ENCODE measurements at places on chromosomes 2 and 18. TPM values are rescaled to one million over a fixed set of nuclear protein-coding genes. Genes with fewer than 3 reads are reported as not detected.
A peak's percentile ranks its signal among the peaks of the same experiment; 100 is the strongest.

Gene NPHP1
- total RNA-seq, result 3.1 TPM

Gene NCKAP5
- total RNA-seq, result not detected

GRCh38 chr2:7666596-7667259, 749.5 kb downstream of the RNF144A start:
- H3K27ac ChIP-seq, result no peak overlapping the region

GRCh38 chr2:199278099-199278498, 179.6 kb downstream of the SATB2 start:
- no peak overlapping the region for H3K27ac ChIP-seq
- peaks cover 6% of the 10 kb centered on the region for H3K4me1 ChIP-seq
- H3K36me3 ChIP-seq, result peaks cover 12% of the 10 kb centered on the region
- H3K27me3 ChIP-seq, result no peaks in the 10 kb centered on the region
- H3K4me3 ChIP-seq, result no peak overlapping the region
- DNase-seq, result peak; percentile 9

DNA sequence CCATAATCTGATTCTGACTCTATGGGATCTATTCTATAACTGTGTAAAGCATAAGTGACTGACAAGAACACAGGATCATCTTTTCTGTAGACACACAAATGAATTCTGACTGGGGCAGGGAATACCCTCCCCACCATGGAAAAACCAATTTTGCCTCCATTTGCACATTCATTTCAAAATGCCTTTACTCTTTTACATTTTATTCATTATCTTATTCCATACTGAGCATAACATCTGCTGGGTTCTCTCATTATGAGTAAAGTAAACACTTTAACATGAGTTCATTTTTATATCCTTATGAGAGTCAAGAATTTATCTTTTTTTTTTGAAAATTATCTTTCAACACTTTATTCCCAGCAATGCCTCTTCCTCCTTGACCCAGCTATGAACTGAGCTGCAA, 163.5 kb downstream of the RNF152 start:
- no peaks in the 10 kb centered on the region for H3K36me3 ChIP-seq
- no peak for DNase-seq
- H3K4me3 ChIP-seq, result no peak overlapping the region

- no peaks in the 10 kb centered on the region for H3K27me3 ChIP-seq
- no peak overlapping the region for H3K27ac ChIP-seq
- DNase-seq, result peak; percentile 23
- H3K36me3 ChIP-seq, result peaks cover 64% of the 10 kb centered on the region
Observed at GRCh38 chr2:230794497-230794896, 70.2 kb upstream of the ITM2C start.

Gene TNS1
- total RNA-seq, result 3.3 TPM

- H3K27ac ChIP-seq, result no peak overlapping the region
- DNase-seq, result no peak
- H3K36me3 ChIP-seq, result peaks cover 13% of the 10 kb centered on the region
- no peak overlapping the region for H3K4me3 ChIP-seq
Observed at GRCh38 chr18:46060359-46060841, 11.7 kb downstream of the PSTPIP2 start.

DNA sequence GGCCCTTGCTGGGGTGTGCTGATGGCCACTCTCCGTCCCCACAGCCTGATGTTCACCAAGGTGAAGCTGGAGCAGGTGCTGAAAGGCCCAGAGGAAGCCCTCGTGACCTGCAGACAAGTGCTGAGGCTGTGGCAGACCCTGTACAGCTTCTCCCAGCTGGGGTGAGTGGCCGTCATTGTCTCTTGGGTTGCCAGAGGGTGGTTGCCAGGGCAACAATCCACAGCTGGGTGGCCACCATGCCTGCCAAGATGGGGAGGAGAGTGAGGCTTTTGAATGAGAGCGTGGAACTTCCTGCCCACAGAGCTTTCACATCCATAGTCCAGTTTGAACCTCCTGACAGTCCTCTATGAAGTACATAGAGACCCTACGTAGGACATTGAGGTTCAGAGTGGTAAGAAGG, 108.8 kb downstream of the STPG4 start:
- peaks cover 37% of the 10 kb centered on the region for H3K4me1 ChIP-seq
- H3K4me3 ChIP-seq, result no peak overlapping the region
- peaks cover 39% of the 10 kb centered on the region for H3K36me3 ChIP-seq
- no peaks in the 10 kb centered on the region for H3K27me3 ChIP-seq

Gene C2orf15
- total RNA-seq, result 0.74 TPM

DNA sequence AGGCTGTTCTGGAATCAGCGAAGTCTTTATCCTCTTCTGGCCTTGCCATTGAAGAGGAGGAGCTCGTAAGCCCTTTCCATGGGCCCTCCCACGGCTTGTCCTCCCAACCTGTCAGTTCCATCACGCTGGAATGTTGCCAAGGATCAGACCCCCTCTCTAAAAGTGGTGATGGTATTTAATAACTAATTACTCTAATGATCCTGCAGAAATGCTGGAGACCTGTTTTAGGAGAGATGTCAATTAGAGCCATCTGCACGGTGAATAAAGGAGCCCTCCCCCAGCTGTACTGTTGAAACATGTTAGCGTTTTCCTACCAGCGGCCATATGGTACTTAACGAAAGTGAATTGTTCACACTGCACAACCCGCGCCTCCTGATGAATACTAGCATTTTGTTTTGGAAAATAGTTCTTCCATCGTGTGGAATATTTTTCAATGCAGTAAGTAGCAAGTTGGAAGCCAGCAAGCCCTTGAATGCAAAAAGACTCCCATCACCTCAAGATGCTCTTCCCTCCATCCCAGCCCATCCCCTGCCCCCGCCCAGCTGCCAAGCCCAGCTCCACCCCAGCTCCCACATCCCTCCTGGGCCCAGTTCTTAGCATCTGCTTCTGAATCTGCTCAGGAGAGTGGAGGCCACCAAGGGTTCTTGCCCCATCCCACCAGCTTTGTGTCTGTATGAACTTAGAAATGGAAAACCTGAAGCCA, 145.4 kb downstream of the KLHL29 start:
- peaks cover 16% of the 10 kb centered on the region for H3K4me1 ChIP-seq
- no peaks in the 10 kb centered on the region for H3K27me3 ChIP-seq
- no peak overlapping the region for H3K4me3 ChIP-seq
- H3K27ac ChIP-seq, result no peak overlapping the region
- DNase-seq, result no peak

GRCh38 chr18:35045121-35045520, 3.9 kb downstream of the MAPRE2 start:
- H3K4me1 ChIP-seq, result peaks cover 16% of the 10 kb centered on the region
- H3K36me3 ChIP-seq, result no peaks in the 10 kb centered on the region
- H3K27ac ChIP-seq, result no peak overlapping the region
- H3K4me3 ChIP-seq, result no peak overlapping the region

Gene LYPD6
- 3.2 TPM for total RNA-seq

Gene FARSB
- 44.8 TPM for total RNA-seq

Gene MAL
- total RNA-seq, result not detected

DNA sequence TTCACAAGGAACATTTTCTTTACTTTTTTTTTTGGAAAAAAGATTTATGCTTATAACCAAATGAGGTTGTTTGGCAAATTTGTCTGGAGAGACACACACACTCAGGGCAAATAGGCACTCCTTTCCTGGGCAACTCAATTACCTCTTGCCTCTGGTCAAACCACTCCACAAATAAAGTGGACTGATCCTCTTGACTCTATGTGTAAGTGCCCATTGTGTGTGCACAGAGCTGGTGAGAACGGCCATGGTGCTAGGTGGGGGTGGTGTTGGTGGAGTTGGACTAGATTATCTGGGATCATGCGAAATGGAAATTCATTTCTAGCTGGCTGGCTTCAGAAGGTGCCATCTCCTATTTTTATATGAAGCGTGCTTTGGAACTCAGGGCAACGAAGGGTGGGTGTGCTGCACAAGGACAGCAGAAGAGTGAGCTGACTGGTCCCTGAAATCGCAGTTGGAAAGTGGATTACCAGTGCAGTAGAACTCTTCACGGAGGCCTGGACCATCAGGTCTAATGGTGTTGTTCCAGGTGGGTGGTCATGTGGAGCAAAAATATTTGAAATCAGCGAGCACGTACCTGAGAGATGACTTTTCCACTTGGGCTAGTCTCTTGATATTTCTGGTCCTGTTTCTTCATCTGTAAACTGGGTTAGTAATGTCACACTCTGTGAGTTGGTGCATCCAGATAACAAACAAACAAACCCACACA, 149.9 kb downstream of the RPIA start:
- no peak overlapping the region for H3K27ac ChIP-seq
- H3K4me1 ChIP-seq, result no peaks in the 10 kb centered on the region
- no peaks in the 10 kb centered on the region for H3K36me3 ChIP-seq
- peaks cover 85% of the 10 kb centered on the region for H3K27me3 ChIP-seq

DNA sequence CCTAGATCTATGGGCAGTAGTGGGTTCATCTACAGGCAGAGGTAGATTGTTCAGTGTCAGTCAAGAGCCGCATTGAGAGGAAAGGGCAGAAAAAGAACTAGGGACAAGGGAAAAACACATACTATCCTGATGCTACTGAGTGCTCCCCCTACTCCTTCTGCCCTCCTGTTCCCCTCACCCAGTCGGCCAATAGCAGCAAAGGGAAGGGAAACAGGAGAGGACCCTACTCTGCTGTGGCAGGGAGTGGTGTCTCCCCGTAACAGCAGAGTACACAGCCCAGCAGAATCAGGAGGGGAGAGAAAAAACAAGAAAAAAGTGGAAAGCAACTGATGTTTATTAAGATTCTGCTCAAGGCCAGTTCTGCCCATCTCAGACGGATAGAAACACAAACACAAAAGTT, 136.1 kb upstream of the CCDC150 start:
- H3K4me3 ChIP-seq, result no peak overlapping the region
- DNase-seq, result no peak
- H3K4me1 ChIP-seq, result peaks cover 6% of the 10 kb centered on the region
- H3K36me3 ChIP-seq, result no peaks in the 10 kb centered on the region
- H3K27ac ChIP-seq, result no peak overlapping the region

DNA sequence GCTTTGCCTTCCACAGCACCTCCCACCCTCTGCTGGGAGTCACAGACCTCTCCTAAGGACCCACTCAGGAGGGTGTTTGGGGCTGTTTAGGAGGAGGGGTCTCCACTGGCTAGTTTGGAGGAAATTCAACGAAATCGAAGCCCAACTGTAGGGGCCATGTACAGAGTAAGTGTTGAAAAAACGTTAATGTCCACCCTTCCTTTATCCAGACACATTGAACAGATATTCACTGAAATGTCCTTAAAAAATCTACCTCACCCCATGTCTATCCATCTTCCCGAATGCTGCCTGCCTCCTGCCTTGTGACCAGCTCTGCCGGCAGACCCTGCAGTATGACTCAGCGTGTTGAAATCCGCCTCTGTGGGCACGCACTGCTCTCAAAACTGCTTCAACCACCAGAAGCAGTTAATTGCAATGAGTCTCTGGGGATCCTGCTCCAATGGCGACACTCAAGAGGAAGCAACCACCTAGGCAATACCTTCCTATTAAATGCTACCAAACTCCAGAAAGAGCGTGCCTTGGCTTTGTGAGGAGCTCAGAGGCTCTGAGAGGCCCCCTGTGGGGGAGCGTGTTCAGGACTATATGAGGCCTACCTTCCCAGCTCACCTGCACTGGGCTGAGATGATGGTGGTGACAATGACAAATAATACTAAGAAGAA, 61.4 kb upstream of the RTN4 start:
- H3K4me1 ChIP-seq, result peaks cover 39% of the 10 kb centered on the region
- peak overlapping the region; percentile 98 for H3K27ac ChIP-seq
- peak; percentile 90 for DNase-seq
- no peaks in the 10 kb centered on the region for H3K36me3 ChIP-seq
- H3K4me3 ChIP-seq, result peak overlapping the region; percentile 2

- DNase-seq, result no peak
- H3K36me3 ChIP-seq, result no peaks in the 10 kb centered on the region
- no peak overlapping the region for H3K4me3 ChIP-seq
- H3K4me1 ChIP-seq, result no peaks in the 10 kb centered on the region
- no peaks in the 10 kb centered on the region for H3K27me3 ChIP-seq
Observed at GRCh38 chr2:120972286-120972685, 236.6 kb downstream of the GLI2 start.

Gene MORN2
- total RNA-seq, result 14.8 TPM

GRCh38 chr2:13091455-13091854, 374.7 kb downstream of the TRIB2 start:
- no peaks in the 10 kb centered on the region for H3K27me3 ChIP-seq
- no peak for DNase-seq
- no peaks in the 10 kb centered on the region for H3K36me3 ChIP-seq
- no peaks in the 10 kb centered on the region for H3K4me1 ChIP-seq
- H3K27ac ChIP-seq, result no peak overlapping the region

Gene GKN2
- total RNA-seq, result not detected

GRCh38 chr2:119106301-119106897, 52.2 kb downstream of the C1QL2 start:
- no peak overlapping the region for H3K27ac ChIP-seq
- no peak overlapping the region for H3K4me3 ChIP-seq
- no peaks in the 10 kb centered on the region for H3K4me1 ChIP-seq
- no peaks in the 10 kb centered on the region for H3K36me3 ChIP-seq

DNA sequence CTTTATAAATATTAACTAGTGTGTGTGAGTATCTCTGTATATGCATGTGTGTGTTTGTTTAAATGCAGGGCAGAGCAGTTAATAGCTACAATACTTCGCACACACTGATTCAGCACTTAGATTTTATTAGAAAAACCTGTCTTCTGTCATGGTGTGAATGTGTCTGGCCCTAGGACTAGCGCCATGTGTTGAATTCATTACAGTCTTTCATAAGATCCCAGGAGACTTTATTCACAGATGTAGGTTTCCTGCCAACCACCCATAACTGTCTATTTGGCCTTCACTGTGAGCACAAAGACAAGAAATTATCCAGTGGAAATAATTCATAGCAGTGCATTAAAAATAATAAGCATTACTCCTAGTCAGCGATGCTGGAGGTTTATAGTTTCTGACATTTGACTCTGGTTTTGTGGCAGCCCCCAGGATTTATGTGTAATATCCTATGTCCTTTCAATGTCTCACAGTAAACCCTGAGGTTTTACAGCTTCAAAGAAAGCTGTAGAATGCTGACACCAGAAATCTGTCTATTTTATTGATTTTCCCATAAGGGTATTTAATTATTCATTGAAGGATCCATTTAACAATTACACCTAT, 93.9 kb downstream of the ZNF804A start:
- no peaks in the 10 kb centered on the region for H3K36me3 ChIP-seq
- no peak overlapping the region for H3K27ac ChIP-seq
- no peak for DNase-seq
- no peaks in the 10 kb centered on the region for H3K4me1 ChIP-seq

- H3K4me3 ChIP-seq, result no peak overlapping the region
- no peaks in the 10 kb centered on the region for H3K4me1 ChIP-seq
- H3K36me3 ChIP-seq, result no peaks in the 10 kb centered on the region
- no peak for DNase-seq
Observed at GRCh38 chr2:12014088-12014960, 267.9 kb downstream of the LPIN1 start.

DNA sequence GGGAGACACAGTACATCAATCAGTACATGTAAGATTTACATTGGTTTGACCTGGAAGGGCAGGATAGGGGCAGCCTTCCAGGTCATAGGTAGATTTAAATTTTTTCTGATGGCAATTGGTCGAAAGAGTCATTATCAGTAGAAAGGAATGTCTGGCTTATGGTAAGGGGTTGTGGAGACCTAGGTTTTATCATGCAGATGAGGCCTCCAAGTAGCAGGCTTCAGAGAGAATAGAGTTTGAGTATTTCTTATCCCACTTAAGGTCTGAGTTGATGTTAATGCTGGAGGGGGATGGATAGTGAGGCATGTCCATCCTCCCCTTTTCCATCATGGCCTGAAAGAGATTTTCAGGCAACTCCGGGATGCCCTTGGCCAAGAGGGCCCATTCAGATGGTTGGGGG, 60.7 kb downstream of the SPTBN1 start:
- H3K27me3 ChIP-seq, result no peaks in the 10 kb centered on the region
- no peak overlapping the region for H3K4me3 ChIP-seq
- H3K4me1 ChIP-seq, result peaks cover 9% of the 10 kb centered on the region
- no peaks in the 10 kb centered on the region for H3K36me3 ChIP-seq
- no peak for DNase-seq

Gene ANKRD30B
- total RNA-seq, result not detected

Gene SCYGR6
- not detected for total RNA-seq

Data from MCF 10A (cell line).